ENCODE measurements at places on chromosomes 3 and 15.

DNA sequence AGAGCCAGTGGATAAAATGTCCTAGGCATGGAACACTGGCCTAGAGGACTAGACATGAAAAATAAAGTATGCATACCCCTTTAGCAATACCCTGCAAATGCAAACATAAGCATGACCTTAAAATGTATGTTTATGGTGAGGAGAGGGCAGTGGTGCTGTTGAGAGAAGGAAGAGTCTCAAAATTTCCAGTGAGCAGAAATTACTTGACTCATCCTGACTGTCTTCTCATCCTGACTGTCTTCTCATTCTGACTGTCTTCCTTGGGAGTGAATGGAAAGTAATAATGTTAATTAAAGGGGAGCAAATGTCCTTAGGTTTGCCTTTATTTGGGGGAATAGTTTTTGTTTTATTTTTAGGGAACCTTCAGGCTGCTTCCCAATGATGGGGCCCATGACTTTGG, 121.5 kb upstream of the GALNT15 start:
- DNase-seq, result no peak

DNA sequence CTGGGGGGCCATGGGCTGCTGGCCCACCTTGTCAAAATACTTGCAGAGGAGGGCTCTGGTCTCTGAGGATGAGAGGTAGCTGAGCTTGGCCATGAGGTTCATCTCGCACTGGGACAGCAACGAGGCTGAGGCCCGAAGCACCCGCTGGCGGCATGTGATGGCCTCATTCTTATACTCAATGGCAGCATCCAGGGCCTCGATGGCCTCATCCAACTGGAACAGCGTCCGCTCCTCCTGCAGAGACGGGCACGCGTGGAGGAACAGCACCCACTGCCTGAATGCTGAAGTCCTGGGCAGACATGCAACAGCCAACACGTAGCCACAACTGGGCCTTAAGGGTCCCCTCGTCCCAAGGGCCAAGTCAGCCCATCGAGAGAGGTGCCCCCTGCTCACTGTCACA, 25.0 kb downstream of the KIF7 start:
- DNase-seq, result no peak

DNA sequence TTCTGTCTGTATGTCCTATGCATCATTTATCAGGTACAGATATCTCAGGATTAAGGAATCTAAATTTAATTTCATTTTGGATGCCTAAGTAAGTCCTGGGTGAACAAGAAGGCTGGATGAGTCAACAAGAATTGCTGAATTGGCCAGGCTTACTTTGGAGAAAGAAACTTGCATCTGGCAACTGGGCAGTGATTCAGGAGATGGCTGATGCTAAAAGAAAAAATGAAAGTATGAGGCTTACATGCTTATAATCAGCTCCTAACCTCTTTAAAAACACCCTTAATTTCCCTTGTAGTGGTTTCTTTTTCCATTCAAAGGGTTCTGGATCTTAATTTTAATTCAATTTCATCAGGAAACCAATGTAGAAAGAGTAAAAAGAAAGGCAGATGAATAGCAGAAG, 228.8 kb upstream of the PEX5L start:
- no peak for DNase-seq

DNA sequence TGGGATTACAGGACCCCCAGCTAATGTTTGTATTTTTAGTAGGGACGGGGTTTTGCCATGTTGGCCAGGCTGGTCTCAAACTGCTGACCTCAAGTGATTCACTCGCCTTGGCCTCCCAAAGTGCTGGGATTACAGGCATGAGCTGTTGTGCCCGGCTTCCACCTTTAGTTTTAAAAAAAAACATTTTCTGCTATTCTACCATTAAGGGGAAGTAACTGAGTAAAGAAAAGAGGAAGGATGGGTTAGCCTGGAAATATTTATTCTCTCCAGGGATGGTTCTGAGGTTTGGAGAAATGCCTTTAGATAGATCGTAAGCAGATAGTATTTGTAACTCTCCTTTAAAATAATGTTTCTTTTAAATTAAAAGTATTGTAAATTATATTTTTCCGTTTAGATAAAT, 3.1 kb downstream of the AP4E1 start:
- DNase-seq, result no peak

DNA sequence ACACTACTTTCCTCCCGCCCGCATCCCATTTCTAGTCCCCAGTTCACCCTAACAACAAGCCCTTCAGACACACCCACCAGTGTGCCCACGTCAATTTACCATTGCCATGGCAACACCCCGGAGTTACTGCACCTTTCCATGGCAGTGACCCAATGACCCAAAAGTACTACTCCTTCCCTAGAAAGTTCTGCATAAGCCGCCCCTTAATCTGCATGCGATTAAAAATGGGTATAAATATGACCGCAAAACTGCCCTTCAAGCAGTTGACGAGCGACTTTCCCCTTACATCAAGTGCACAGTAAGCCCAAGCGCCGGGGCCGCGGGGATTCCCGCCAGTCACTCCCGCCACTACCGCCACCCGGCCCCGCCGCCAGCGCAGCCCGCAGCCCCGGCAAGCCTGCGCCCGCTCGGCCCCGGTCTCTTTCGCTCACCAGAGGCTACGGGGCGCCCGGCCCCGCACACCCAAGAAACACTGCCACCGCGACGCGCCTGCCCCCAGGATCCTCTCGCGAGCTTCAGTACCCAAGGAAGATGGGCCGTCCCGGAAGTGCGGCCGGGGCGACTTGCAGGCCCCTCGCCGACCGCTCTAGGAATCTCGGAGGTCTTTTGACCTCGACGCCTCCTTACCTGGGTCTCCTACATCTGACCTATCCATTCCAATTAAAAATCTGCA, 27.2 kb upstream of the ZNF502 start:
- DNase-seq, result peak; percentile 68

GRCh38 chr3:30344288-30344687, 262.1 kb upstream of the TGFBR2 start:
- no peak for DNase-seq

GRCh38 chr3:115554487-115554807, 68.9 kb upstream of the GAP43 start:
- DNase-seq, result no peak

All from immature natural killer cell (primary cell).